H1 (cell line): ENCODE measurements at places on chromosomes 1 and 21.

- no peak for DNase-seq
Observed at GRCh38 chr1:40299366-40300248, 17.5 kb downstream of the COL9A2 start.

DNA sequence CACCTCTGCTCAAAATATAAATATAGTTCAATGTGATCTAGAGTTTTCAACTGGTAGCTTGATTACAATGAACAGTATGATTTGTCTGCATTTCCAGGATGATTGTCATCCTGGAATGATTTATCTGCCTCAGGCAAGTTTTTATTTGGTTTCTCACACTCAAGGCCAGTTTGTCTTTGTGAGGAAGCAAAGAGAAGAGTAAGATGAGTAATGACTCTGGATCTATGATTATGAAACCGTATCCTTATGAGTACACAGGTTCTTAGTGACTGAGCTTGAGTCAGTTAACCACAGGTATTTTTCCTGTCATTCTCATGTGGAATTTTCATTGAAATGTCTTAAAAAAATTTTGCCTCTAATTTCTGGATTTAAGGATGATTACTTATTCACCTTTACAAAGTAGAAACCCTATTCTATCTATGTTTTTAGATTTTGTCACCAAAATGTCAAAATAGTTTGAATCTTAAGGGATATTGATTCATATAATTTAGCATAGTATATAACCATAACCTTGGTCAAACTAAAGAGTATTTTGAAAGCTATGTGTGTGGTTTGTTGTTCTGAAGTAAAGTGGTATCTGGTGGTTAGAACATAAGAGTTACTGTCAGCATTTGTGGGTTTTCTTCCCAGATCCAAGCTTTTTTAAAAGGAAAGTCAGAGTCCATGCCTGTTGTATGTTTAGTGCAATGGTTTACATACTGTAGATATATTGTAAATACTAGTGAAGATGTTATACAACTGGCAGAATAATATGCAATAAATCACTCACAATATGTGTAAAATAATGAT, 145.0 kb downstream of the RASAL2 start:
- no peak for DNase-seq

DNA sequence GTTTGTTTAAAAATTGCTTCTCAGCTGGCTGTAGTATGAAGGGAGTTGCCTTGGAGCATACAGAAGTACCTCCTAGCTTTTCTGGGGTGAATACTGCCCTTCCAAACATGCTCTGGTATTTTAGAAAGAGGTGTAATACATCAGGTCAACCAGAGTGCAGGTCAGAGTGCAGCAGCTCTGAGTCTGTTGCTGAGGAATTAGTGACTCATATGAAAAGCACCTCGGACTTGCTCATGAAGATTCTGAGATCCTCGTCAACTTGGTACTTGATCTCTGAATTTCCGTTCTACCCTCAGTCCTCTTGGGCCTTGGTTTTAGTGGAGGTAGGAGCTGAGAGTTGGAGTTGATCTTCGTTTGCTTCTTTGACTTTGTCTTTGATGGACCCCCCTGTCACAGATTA, 67.3 kb downstream of the NOS1AP start:
- DNase-seq, result no peak

GRCh38 chr1:212702672-212703071, 3.0 kb upstream of the BATF3 start:
- DNase-seq, result no peak

DNA sequence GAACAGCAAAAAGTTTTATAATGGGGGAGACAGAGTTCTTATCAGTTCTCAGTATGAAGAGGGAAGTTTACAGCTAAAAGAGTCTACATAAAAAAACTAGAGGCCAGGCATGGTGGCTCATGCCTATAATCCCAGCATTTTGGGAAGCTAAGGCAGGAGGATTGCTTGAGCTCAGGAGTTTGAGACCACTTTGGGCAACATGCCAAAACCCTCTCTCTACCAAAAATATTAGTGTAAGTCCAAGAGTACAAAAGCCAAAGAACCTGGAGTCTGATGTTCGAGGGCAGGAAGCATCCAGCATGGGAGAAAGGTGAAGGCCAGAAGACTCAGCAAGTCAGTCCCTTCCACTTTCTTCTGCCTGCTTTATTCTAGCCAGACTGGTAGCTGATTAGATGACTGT, 35.0 kb upstream of the ROR1 start:
- no peak for DNase-seq

DNA sequence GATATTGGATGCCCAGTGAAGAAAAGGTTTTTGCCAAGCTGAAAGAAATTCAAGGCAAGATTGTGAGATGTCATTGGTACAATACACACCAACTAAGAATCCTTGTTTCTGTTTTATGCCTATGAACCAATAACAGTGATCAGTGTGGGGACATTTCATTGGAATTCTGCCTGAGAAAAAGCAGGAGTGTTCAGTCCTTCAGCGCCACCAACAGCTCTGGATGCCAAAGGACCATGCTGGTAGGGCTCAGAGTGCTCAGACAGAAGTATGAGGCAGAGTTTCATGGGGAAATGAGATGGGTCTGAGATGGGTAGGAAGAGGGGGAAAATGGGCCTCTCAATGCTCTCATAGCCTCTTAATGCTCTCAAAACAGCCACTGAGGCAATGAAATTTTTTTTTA, 56.5 kb downstream of the GABPA start:
- DNase-seq, result no peak

GRCh38 chr1:50369830-50370229, 53.4 kb downstream of the DMRTA2 start:
- no peak for DNase-seq
